ENCODE measurements at places on chromosomes 4 and X.

GRCh38 chr4:7298619-7299009 lies 106.3 kb downstream of the SORCS2 start:
- no peak for DNase-seq

DNA sequence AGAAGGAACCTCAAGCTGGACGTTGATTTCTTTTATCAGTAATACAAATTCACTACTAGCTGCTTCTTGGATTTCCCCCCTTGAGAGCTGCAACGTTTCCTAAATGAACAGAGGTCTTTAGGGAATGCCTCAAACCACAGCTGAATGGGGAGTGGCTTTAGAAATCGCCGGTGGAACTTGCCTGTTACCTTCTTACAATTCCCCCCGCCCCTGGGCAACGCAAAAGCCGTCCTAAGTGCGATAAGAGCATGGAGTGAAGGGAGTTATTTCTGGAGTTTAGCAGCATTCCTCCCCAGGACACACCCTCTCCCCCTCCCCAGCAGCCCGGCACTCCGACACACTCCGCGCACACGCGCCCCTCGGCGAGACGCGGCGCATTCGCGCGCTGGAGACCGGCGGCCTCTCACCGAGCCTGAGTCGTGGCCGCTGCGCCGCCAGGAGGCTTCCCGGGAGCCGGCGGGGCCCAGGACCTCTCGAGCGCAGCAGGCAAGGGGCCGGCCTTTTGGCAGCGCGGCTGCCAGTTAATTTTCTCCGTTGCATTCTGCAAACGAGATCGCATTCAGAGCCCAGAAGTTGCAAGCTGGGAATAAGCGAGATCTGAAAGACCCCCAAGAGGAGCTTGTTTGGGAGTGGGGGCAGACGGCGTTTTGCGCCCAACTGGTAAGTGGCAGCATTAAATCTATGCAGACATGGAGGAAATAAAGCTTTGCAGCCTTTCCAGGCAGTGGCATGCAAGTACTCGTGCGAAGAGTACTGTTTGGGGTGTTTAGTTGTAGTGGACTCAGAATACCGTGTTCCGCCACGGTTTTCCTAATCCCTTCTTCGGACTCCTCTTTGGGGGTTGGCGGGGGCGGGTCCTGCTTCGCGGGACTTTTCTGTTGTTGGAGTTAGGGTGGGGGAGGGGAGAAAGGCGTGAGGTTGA lies 134.7 kb downstream of the PALLD start:
- peak; percentile 16 for DNase-seq

- no peak for DNase-seq
These were observed 386.2 kb upstream of the FGF16 start for GRCh38 chrX:77061022-77061421.

- DNase-seq, result no peak
These were observed 199.3 kb upstream of the WDFY3 start for GRCh38 chr4:85165808-85166207.

- DNase-seq, result no peak
These were observed 297.3 kb downstream of the DHX15 start for GRCh38 chr4:24287096-24287495.

GRCh38 chr4:88747351-88747750 lies 49.7 kb upstream of the NAP1L5 start:
- no peak for DNase-seq

DNA sequence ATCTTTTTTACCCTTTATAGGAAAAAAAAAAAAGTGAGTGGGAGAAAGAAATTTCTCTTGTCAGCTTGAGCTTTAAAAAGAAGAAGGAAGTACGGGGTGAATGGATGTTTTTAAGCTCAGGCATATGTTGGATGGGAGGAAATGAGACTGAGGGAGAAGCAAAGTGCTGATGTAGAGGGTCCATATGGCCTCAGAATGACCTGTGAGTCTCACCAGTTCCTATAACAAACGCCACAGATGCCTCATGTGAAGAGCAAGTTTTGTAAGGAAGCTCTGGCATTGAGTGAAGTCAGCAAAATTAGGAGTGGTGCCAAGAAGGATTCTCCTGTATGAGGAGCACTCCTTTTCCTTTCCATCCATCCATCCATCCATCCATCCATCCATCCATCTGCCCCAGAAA lies 214.6 kb downstream of the PTTG2 start:
- no peak for DNase-seq

DNA sequence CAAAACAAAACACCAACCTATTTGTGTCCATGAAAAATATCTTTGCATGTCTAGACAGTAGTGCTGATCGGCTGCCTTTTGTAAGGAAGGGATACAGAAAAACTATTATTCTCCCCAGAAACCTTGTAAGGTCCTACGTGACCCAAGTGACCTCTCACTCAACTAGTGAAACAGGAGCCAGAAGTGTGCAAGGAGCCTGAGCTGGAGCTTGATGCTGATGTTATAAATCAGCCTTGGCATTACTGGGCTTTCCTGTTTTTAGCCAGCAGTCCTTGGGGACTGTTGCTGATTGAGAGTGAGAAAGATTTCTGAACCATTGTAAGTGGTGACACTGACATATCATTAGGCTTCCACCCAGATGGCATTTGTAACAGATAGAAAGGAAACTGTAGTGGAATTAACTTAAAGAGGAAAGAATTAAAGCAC lies 100.8 kb upstream of the LIMCH1 start:
- no peak for DNase-seq

DNA sequence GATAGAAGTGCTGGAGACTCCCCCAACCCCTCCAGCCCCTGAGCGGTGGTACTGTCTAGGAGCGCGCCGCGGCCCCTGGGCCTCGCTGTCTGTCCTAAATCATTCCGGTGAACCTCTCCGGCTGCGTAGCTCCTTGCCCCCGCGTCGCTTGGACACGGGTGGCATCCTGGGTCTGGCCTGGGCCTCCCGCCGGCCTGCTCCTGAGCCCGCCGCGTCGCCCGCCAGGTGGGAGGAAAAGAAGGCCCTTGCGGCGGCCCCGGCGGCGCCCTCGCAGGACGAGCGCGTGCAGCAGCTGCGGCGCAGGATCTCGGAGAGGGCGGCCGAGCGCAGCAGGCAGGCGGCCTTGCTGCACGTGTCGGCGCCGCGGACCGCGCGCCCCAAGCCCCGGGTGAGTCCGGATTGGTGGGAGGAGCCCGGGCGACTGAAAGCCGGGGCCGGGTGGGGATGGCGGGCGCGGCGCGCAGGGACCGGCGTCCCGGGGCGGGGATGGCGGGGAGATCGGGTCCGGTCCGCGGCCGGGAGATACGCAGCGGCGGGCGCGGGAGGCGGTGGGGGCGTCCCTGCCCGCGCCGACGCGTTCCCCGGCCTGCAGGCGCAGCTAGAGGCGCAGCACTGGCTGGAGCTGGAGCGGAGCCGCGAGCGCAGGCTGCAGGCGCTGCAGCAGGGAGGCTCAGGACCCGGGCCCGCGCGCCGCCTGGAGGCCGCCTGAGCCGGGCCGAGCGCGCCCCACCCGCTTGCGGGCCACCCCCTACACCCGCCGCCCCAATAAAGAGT lies 6.5 kb upstream of the RNF4 start:
- peak; percentile 30 for DNase-seq

DNA sequence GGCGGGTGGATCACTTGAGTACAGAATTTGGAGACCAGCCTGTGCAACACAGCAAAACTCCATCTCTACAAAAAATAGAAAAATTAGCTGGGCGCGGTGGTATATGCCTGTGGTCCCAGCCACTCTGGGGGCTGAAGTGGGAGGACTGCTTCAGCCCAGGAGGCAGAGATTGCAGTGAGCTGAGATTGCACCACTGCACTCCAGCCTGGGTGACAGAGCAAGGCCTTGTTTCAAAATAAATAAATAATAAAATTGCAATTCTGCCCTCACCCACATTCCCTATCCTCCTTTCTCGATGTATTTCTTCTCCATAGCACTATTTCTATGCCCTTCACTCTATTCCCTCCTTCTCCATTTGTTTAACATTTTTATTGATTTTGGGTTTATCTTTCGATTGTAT lies 8.7 kb upstream of the SLAIN2 start:
- no peak for DNase-seq

DNA sequence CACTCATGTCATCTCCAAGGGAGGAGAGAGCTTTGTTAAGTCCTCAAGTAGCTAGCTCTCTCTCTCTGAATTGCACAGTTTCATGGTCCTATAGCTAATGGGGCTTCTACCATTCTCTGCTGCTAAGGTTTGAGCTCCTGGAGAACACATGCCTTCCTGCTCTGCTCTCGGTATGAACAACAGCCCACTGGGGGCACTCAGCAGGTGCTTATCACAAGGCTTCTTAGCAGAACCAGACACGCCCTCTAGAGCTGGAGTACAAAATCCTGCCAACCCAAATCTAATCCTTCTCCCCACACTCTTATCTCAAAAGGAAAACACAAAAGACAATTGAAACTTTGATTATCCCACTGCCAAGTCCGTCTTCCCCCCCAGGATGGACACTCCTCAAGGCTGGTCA lies 176.5 kb downstream of the HS3ST1 start:
- DNase-seq, result no peak

DNA sequence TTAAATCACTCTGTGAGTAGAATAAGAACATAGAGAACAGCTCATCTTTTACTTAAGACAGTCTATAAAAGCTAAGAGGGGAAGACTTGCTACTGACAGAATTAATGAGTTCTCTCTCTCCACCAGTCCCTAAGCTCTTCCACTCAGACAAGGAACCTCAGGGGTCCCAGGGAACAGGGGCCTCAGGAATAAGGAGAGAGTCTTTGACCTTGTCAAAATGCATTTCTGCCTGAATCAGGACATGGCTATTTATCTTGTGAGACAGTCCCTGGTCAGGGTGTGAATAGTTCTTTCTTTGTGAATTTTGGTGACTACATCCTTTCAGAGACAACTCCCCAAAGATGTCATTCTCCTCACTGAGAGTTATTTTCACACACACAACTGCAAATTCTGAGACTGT lies 218.7 kb upstream of the HS3ST1 start:
- DNase-seq, result no peak

- no peak for DNase-seq
These were observed 10.2 kb upstream of the CLDN24 start for GRCh38 chr4:183332447-183332846.

- no peak for DNase-seq
These were observed 222.4 kb downstream of the APBB2 start for GRCh38 chr4:40991908-40992307.

DNA sequence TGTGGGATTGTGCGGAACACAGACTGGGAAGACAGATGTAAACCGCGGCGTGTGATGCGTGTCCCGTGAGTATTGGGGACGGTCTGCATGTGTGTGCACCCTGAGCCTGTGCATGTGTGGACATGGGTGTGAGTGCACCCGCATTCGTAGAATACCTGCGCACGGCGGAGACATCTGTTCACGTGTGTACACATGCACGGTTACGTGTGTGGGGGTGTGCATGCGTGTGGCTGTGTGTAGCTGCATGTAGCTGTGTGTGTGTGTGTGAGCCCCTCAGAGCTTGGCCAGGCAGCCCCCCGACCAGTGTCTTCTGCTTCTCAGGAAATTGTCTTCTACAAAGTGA lies 19.6 kb downstream of the ATP5ME start:
- DNase-seq, result no peak

DNA sequence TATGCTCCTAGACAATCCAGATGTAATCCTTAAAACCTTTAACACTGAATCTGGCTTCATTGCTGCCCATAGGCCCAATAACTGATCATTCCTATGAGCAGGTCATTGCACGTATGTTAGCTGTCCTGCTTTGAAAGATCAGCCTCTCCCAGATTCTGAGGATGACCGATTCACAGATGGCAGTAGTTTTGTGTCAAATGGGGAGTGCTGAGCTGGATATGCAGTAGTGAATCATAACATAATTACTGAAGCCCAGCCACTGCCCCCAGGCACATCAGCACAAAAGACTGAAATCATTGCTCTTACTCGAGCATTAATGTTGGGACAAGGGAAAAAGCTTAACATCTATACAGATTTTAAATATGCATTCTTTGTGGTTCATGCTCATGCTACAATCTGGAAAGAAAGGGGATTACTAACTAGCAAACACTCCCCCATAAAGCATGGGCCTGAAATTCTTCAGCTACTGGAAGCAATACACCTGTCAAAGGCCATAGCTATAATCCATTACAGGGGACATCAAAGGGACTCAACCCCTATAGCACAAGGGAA lies 16.4 kb upstream of the ZNF280C start:
- DNase-seq, result no peak

GRCh38 chr4:140046543-140046942 lies 107.4 kb downstream of the MAML3 start:
- no peak for DNase-seq

DNA sequence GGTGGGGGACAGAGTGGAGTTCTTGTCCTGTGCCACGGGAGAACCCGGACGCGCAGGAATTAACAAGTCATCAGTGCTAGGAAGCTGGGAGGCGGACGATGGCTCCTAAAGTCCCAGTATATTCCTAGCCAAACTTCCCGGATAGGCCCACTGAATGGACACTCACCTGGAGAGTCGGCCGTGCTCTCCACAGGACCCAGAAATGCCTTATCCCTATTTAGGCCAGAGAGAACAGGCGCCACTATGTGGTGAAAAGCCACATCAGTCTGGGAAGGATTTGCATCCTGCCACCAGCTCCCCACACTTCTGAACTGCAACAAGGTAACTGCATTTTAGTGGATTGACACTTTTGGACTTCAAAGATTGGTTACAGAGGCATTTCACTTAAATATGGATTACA lies 1.1 kb downstream of the CFAP299 start:
- peak; percentile 70 for DNase-seq

GRCh38 chrX:15416133-15416993 lies 32.1 kb upstream of the VEGFD start:
- no peak for DNase-seq

DNA sequence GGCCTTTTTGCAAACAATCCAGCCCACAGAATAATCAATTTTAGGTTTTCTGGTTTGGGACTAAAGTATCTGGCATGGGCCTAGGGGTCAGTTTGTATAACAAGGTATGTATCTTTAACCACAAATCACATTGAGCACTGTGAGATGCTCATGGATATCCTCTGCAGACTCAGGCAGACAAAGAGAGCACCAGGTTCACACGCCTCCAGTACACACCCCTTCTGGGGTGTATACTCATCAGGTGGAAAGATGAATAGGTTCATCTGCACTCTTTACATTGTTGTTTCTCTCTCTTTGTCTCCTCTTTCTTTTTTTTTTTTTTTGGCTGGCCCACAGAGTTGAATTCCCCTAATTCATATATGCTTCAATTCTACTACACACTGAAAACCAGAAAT lies 21.1 kb downstream of the TEC start:
- DNase-seq, result no peak

DNA sequence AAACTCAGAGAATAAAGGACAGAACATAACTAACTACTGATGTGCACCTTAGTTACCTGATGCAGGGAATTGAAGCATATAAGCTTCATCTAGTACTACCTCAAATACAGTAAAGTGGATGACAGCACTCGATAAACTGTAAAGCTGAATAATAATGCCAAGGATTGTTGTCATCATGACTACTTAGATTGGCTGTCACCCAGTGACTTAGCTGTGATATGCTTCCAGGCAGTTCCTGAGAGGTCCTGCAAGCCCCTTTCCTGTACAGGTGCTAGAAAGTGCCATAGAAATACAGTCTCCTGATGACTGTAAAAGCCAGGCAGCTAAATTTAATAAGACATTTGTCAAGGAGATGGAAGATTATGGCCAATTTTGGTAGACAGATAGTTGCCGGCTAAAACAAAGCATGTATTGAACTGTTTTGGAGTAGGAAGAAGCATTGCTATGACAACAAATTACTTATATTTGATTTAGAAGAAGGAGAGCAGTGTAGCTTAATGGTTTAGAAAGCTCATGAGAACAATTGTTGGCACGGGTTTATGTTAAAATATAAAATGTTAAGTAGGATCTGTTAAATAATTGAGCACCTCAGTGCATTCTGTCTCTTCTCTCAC lies 29.7 kb downstream of the TMEM164 start:
- no peak for DNase-seq
